Right renal pelvis (tissue), 4 donors: ENCODE measurements at places on chromosomes 1 and 21. TPM values are rescaled to one million over a fixed set of nuclear protein-coding genes. Genes with fewer than 3 reads are reported as not detected.

DNA sequence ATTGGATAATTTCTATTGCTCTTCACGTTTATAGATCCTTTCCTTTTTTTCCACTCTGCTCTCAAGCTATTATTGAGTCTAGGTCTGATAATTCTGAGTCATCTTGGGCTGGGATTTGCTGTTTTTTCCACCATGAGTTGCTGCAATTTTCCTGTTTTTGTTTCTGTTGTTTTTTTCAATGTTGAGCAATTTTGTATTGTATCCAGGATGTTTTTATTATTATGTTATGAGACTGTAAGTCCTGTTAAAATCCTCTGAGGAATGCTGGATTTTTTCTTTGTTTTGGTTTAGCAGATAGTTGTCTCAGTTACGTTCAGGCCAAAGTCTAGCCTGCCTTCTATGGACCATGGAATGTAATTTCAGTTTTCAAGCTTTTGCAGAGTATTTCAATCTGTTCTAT lies 13.0 kb upstream of the SLC35A3 start:
- DNase-seq, result no peak

- DNase-seq, result no peak
Observed at GRCh38 chr1:203645996-203646395, 19.4 kb downstream of the ATP2B4 start.

- DNase-seq, result no peak
Observed at GRCh38 chr1:54396261-54396933, 9.8 kb downstream of the SSBP3 start.

GRCh38 chr1:10628685-10629084 lies 153.9 kb downstream of the PEX14 start:
- DNase-seq, result no peak

DNA sequence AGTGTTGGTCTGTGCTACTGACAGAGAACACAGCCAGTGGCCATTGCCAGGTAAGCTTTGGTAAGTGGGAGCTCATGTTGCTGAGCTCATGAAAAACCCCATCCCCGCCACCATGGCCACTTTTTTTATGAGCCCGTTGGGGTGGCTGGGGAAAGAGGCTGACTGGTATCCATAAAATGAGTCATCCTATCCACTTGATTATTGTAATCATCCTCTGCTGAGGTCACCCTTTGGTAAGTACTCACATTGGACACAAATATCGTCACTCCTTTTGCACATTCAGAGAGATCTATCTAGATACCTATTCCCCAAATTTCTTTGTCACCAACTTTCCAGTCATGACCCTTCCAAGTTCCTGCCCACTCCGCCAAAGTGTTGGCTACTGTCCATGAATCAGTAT lies 22.0 kb downstream of the SLAMF7 start:
- DNase-seq, result no peak

GRCh38 chr1:1291023-1291528 lies 10.8 kb downstream of the SCNN1D start:
- DNase-seq, result no peak

The ZNF648 gene
- 0.48 TPM for polyA plus RNA-seq

DNA sequence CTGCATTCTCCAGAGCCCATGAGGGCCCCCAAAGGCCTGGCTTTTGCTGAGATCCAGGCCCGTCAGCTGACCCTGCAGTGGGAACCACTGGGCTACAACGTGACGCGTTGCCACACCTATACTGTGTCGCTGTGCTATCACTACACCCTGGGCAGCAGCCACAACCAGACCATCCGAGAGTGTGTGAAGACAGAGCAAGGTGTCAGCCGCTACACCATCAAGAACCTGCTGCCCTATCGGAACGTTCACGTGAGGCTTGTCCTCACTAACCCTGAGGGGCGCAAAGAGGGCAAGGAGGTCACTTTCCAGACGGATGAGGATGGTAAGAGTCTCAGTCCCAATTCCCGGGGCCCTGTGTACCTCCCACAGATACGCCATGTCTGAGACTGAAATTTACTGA lies 39.1 kb downstream of the PTPRU start:
- DNase-seq, result no peak

DNA sequence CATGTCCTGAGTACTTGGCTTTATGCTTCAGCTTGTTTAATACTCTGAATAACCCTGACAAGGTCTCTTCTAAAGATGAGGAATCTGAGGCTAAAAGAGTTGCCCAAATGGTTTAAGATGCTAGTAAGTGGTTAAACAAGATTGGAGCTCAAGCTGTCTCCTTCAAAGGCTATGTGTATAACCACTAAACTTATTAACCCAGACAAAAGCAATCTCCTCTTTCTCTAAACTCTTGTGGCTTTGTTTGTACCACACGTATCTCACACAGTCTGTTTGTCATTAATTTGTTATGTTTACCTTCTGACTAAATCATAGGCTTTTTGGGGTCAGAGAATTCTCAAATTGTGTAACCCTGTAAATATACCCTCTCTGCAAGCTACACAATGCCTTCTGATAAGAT lies 89.9 kb downstream of the HMCN1 start:
- no peak for DNase-seq

DNA sequence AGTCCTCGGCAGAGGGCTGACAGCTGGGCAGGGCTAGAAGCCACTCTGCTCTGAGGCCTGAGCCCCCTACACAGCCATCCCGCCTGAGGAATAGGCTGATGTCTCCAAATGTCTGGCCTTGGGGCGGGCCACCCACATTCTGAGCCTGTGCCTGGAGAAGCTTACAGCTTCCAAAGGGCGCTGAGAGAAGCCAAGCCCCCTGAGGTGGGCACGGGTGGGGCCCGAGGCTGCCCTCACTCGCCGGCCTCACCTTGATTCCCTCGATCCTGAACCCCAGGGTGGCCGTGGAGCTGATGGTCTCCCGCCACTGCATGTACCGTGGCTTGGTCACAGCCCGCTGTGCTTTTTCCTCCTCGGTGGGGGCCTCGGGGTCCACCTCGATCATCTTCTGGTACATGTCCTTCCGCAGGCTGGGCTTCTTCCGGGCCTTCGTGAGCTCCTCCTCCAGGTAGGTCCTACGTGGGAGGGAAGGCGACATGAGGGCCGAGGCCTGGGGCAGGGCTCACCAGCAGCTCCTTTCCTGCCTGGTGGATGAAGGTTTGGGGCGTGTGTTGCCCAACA lies 93.2 kb downstream of the STUM start:
- DNase-seq, result no peak

The MGST3 gene
- 202 TPM for polyA plus RNA-seq

The S100A12 gene
- polyA plus RNA-seq, result 2.8 TPM

DNA sequence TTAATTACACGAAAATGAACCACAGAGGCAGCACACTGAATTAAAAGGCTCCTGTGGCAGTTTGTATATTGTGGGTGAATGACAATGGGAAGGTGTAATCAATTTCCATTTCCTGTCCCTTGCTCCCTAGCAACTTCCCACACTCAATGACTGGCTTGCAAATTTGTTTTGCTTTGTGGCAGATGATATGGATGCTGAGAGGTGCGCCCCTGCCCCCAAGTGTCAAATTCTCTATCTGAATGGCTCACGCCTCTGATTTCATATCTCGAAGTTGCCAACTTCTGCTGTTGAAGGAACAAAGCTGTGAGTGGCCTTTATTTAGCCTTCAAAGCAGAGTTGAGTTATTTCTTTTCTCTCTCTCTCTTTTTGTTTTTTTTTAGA lies 86.0 kb downstream of the FOXD2 start:
- no peak for DNase-seq

- DNase-seq, result no peak
Observed at GRCh38 chr1:218463194-218464156, 118.3 kb downstream of the TGFB2 start.

The SPATA21 gene
- polyA plus RNA-seq, result not detected

The SUSD4 gene
- 19.5 TPM for polyA plus RNA-seq

The PAQR7 gene
- 32.2 TPM for polyA plus RNA-seq

The RHOU gene
- 20.3 TPM for polyA plus RNA-seq

- DNase-seq, result no peak
Observed at GRCh38 chr1:219362702-219363101, 189.0 kb downstream of the LYPLAL1 start.
